ENCODE measurements at places on chromosomes 3 and 15. TPM values are rescaled to one million over a fixed set of nuclear protein-coding genes. Genes with fewer than 3 reads are reported as not detected.

DNA sequence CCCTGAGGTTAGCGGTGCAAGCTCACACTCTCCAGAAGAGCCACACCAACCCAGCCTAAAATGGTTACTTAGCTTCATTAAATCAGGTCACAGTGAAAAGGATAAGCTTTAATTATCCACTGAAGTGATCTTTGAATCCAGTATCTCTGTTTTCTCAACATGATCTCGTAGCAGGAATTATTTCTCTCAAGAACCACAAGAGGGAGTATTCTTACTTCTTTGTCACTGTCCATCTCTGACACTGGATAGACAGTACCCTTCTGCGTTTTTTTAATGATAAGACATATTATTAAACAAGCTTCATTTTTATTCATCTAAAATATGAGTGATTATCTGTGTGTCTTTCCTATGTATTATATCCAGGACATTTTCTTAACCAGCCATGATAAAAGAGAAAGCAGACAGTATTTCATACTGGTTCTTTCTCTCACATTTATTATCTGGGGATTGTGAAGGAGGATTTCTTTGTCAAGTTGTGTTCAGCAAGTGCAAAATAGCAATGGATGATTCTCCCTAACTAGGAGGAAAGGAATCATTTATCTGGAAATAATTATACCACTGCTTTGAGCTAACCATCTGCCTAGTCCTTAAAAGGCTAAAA lies 105.4 kb upstream of the CCDC54 start:
- DNase-seq = peak; percentile 9

DNA sequence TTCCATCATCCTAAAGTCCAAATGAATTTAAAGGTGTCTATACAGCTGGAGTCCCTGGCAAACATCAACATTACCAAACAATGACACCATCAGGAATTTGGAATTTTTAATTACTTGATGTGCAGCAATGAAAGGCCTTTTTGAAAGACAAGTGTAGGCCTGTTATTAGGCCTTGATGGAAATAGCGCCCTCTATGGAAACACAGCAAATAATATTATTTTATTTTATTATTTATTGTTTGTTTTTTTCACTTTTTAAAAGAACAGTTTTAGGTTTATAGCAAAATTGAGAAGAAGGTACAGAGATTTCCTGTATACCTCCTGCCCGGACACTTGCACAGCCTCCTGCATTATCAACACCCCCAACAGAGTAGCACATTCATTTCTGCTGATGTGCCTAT lies 18.1 kb upstream of the OR5AC2 start:
- DNase-seq = no peak

DNA sequence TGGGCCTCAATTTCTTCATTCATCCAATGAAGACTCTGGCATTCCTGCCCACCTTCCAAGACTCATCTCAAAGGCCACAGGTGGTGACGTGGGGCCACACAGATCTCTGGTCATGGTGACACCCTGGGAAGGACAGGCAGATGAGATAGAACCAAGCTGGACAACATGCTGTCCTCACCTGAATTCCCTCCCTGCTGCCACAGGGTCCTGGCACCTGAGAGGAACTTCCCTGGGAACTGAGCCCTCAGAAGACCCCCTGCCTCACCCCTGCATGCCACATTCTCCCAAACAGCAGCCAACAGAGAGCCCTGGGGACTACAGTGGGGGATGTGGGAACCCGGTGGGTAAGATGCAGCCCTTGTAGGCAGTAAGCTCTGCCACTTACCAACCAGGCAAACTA lies 10.7 kb downstream of the KLF15 start:
- DNase-seq = no peak

DNA sequence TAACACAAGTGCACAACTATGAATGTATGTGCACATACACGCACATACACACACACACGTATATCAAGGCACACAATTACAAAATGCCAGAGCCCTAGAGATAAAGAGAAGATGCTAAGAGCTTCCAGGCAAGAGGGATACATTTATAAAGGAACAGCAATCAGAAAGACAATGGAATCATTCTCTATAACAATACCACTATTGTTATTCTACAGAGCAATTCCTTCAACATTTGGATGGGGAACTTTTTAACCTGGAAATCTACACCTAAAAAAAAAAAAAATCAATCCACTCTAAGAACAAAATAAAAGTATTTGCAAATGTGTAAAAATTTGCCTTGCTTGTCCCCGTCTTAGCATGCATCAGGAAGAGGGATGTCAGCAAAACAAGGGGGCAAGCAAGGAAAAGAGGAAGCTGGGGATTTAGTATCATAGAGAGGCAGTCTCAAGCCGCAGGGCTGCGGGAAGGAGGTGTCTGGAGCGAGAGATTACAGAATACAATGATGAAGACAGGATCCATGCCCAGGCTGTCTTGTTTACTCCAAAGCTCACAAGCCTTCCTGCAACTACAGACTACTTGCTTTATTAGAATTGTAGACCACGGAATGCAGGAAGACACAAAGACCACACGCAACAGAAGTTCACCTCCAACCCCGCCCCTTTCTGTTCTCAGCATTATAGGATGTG lies 220.2 kb downstream of the NTRK3 start:
- no peak for DNase-seq

- no peak for DNase-seq
Measured at GRCh38 chr15:41666353-41666920, 6.2 kb downstream of the MGA start.

DNA sequence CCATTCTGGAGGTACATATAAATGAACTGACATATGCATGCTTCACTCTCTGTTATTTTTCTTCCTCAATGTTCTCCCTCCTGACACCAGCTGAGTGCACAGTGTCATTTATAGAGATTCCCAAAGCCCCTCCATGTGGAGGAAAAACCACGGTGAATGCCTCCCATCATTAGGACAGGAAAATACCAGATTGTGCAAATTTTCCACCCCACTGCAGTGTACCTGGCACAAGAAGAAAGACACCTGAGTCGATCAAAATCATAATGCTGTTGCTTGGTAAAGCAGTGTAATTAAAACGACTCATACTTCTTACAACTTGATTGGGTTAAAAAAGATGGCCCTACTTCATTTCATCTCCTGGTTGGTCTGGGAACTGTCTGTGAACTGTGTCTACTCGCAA lies 290.6 kb downstream of the IL5RA start:
- no peak for DNase-seq

DNA sequence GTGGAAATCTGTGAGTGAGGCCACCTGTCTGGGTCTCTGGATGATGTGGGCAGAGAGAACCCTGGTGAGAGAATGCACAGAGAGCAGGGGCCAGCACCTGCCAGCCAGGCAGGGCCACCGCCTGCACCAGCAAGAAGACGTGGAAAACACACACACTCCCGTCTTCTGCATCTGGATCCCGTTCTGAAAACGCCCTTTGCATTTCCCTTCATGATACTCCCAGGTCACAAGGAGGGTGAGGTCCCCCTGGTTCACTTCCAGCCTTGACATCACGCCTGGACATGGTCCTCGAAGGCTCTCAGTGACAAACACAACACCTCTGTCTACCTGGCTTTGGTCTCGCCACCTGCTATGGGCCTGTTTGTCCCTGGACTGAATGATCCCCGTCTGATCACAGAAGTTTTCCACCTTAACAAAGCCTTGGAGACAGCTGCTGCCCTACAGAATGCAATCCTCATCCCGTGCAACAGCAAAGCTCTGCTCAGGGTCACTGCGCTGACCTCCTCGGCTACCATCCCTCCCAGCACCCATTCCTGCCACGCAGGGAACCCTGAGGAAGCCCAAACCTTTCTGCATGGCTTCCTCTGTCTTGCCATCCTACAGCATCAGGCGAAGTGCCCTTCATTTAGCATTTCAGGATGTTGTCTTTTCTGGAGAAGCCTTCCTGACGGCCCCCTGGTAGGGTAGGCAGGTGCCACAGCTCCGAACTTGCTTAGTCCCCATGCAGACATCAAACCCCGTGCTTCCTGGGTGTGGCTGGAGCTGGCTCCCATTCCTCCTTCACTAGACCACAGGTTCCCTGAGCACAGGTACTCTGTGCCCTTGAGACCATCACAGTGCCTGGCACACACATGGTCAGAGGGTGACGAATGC lies 122.5 kb downstream of the ATP10A start:
- DNase-seq = no peak

- DNase-seq = no peak
Measured at GRCh38 chr15:35399901-35400300, 146.1 kb downstream of the DPH6 start.

GRCh38 chr3:83426300-83426699 lies 1532.5 kb upstream of the CADM2 start:
- no peak for DNase-seq

GRCh38 chr15:39177561-39177960 lies 403.3 kb upstream of the THBS1 start:
- peak; percentile 99 for DNase-seq

DNA sequence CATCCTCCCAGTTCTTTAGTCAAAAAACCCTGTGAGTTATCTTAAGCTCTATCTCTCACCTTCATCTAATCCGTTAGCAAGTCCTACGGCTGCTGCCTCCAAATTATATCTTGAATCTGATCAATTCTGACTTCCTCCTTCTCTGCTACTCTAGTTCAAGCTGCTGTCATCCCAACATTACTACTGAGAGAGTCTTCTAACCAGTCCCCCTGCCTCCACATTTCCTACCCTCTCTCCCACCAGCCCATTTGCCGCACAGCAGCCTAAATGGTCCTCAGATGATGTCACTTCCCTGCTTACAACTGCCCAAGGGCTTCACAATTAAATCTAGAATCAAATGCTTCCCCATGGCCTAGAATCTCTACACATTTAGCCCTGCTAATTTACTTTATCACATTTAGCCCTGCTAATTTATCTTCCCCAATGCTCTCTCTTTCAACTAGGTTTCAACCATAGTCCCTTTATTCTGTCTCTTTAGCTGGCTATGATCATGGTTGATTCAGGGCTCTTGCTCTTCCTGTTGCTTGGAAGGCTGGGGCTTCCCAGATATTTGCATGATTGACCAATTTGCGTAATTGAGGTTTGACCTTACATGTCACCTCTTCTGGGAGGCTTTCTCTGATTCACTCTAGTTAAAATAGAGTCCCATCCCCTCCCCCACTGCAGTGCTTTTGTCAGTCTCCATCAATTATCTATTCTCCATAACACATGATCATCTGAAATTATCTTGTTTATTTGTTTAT lies 11.0 kb upstream of the ARL14 start:
- DNase-seq = no peak

The SNRPN gene
- polyA plus RNA-seq = 102 TPM

All from keratinocyte (primary cell).